ENCODE measurements at places on chromosomes 13 and 19.

GRCh38 chr19:48959341-48960239 is 4.9 kb downstream of the BAX start:
- ATAC-seq = no peak

DNA sequence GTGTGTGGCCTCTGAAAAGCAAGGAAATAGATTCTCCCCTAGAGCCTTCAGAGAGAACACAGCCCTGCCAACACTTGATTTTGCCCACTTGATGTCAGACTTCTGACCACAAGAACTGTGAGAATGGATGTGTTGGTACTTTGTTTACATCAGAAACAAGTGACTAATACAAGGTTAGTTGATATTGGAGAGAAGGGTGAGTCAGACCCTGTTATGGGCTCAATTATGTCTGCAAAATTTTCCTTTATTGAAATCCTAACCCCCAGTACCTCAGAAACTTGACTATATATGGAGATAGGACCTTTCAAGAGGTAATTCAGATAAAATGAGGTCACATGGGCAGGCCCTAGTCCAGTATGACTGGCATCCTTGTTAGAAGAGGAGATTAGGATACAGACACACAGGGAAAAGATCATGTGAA is 226.7 kb downstream of the RFC3 start:
- ATAC-seq = no peak

GRCh38 chr13:45627656-45628055 is 12.1 kb upstream of the ERICH6B start:
- no peak for ATAC-seq

DNA sequence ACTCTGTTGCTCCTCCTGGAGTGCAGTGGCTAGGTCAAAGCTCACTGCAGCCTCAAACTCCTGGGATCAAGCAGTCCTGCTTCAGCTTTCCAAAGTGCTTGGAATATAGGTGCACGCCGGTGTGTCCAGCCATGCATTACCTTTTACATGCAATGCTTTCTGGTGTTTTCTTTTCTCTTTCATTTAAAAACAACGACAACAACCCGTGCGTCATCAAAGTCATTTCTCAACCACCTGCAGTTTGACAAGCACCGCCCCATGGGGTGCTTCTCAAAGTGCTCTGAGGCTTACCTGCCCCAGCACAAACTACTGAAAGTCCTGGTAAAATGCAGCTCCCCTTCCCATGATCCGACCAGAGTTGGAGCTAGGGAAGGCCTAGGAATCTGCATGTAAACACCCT is 7.1 kb downstream of the QTRT1 start:
- no peak for ATAC-seq

DNA sequence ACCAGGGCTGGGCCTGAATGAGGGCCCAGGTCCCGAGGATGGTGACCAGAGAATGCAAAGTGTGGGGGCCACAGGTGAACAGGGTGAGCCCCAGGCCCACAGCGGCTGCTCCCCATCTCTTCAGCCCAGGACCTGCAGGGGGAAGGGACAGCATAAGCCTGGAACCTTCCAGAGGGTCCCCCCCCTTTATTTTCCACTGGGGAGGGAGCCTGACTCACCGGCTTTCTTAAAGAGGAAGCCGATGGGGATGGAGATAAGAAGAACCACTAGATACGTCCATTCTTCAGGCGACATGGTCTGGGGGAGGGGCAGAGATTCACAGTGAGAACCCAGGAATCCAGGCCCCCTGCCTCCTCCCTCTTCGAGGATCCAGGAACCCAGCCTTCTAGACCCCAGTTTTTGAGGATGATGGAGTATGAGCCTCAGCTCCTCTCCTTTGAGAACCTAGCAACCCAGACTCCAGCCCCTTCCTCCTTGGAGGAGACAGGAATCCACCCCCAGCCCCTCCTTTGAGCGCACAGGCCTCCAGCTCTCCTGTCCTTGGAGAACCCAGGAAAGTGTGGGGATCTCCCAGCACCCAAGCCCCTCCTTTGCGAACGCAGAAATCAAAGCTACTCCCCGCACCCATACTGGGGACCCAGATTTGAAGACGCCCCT is 1.0 kb downstream of the MBOAT7 start:
- no peak for ATAC-seq

Measured in esophagus mucosa (tissue), 1 donor.